Daoy (cell line): ENCODE measurements at places on chromosomes 1 and 21. TPM values are rescaled to one million over a fixed set of nuclear protein-coding genes. Genes with fewer than 3 reads are reported as not detected.

FAM72A gene
- 11.4 and 20.7 TPM in 2 replicates for total RNA-seq

ERMAP gene
- total RNA-seq = 12.3 and 12.8 TPM in 2 replicates

CELA3B gene
- total RNA-seq = not detected in 2 replicates

KCNH1 gene
- 2.9 and 3.0 TPM in 2 replicates for total RNA-seq

CHD5 gene
- 0.27 and 0.29 TPM in 2 replicates for total RNA-seq

XCL1 gene
- total RNA-seq = not detected in 2 replicates

SEC16B gene
- 0.36 and 0.46 TPM in 2 replicates for total RNA-seq

GRCh38 chr1:154157520-154158306 is 2.8 kb upstream of the NUP210L start:
- no peak for DNase-seq

- DNase-seq = no peak
Observed at GRCh38 chr1:22236900-22237299, 94.0 kb upstream of the WNT4 start.

DNA sequence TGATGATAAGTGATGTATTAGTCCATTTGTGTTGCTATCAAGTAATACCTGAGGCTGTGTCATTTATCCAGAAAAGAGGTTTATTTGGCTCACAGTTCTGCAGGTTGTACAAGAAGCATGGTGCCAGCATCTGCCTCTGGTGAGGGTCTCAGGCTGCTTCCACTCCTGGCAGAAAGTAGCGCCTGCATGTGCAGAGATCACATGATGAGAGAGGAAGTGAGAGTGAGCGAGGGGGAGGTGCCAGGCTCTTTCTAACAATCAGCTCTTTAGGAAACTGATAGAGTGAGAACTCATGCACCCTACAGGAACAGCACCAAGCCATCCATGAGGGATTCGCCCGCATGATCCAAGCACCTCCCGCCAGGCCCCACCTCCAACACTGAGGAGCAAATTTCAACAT is 2.2 kb upstream of the FHAD1 start:
- DNase-seq = no peak

- peak; percentile 53 for DNase-seq
Observed at GRCh38 chr1:244730153-244730933, 77.4 kb downstream of the DESI2 start.

- DNase-seq = peak; percentile 84
Observed at GRCh38 chr1:23577056-23578004, 18.0 kb upstream of the ID3 start.

DNA sequence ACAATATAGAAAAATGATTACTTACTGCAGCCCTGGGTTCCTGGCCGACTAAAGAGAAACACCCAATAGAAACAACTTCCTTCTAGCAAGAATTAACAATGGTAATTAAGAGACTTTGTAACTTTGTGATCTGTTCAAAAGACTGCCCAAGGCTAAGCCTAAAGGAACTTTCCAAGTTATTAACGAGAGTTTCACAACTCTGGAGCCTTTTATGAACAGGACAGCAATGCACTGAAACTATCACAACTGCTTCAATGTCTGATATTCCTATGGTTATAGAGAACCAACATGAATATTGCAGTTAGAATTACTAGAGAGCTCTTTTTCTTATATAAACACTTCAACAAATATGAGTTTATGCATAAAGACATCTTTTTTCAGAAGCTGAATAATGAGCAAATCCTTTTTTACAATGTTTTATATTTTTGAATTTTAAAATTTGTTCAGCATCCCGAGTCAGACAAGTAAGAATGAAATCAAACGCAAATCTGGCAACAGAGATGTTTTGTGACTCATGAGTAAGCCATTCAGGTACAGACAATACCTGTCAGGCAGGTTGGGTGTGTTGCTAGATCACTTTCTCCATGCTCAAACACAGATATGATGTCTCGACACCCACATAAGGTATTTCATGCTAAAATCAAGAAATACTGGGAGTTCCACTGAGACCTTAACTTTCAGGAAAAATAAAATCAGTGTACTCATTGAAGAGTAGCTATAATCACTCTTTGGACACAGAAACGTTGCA is 22.2 kb upstream of the KCNJ15 start:
- no peak for DNase-seq
